ENCODE measurements at places on chromosomes 12 and 14.

DNA sequence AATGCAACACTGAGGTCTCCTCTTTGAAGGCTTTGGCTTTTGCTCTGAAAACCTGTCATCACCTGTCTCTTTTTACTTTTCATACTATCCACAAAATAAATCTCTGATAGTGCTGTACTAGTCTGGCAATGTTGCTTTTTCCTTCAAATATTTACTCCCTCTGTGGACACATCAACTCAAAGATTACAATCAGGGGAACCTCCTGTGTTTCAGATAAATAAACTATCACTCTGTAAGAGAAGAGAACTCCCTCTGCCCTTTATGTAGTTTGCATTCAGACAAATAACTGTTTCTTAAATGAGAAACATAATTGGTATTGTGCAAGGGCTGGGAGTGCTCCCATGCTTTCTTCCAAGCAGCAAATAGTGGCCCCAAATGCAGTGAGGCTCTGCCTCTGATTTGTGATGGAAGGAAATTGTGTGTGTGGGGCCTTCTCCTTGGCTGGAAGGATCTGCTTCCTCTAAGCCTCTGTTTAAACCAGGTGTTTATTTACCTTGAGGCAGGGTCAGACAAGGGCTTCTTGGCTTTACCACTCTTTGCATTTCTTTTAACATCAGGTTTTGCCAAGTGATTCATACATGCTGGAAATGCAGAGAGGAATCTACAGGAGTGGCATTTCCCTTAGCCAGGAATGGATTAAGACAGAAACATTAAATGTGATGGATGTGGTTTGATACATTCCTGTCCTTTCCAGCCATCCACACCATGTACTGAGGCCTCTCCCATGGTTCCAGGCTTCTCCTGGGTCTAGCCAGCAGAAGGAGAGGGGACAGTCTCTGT lies 69.0 kb downstream of the AKAP6 start:
- DNase-seq: no peak

DNA sequence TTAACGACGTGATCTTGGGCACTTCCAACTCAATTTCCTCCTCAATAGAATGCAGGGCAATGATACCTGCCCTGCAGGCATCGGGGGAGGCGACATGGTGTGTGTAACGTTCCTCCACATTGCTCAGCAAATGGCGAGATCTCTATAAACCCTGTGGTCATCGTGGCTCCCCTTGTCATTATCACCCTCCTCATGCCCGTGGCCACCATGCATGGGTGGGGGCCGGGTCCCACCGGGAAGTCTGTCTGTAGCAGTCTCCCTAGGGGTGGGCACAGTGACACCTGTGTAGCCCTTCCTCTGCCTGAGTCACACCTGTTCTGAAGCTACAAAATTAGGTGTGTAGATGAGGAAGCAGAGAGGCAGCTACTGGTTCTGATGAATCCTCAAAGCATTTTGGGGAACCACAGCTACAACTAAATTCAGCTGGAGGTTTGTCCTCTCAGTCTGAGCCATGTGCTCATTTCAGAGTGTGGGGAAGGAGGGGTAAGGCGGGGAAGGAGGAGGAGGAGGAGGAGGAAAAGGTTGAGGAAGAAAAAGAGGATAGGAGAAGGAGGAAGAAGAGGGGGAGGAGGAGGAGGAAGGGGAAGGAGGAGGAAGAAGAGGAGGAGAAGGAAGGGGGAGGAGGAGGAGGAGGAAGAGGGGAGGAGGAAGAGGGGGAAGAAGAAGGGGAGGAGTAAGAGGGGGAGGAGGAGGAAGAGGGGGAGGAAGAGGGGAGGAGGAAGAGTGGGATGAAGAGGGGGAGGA lies 11.0 kb upstream of the CACNA2D4 start:
- DNase-seq: no peak

GRCh38 chr12:76799362-76799761 lies 35.4 kb downstream of the ZDHHC17 start:
- no peak for DNase-seq

DNA sequence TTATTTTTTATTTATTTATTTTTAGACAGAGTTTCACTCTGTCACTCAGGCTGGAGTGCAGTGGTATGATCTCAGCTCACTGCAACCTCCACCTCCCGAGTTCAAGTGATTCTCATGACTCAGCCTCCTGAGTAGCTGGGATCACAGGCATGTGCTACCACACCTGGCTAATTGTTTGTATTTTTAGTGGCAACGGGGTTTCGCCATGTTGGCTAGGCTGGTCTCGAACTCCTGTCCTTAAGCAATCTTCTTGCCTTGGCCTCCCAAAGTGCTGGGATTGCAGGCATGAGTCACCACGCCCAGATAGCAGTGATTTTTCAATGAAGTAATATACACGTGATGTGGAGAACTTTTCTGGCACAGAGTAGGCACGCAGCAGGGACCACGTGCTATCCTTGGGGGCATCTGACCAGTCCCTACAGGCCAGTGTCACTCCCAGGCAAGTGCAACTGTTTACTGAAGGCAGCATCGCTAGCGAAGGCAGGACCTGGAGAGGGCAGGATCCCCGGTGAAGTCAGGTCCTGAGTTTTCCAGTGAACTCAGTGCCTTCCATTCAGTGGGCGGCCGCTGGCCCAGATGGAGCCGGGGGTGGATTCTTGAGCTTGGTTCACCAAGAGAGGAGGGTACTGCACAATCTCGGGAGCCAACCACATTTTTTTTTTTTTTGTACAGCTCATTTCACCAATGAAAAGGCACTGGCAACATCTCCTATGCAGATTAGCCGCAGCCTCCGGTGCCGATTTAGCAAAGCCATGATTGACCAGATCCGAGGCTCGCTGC lies 11.1 kb upstream of the CLMN start:
- DNase-seq: peak; percentile 15

- no peak for DNase-seq
Observed at GRCh38 chr14:95855606-95856005, 21.0 kb upstream of the TUNAR start.

GRCh38 chr14:104315169-104315568 lies 176.8 kb downstream of the KIF26A start:
- DNase-seq: no peak

All from hippocampal formation (tissue), 2 donors.